Esophagus squamous epithelium (tissue), 5 donors: ENCODE measurements at places on chromosomes 5 and 9.

DNA sequence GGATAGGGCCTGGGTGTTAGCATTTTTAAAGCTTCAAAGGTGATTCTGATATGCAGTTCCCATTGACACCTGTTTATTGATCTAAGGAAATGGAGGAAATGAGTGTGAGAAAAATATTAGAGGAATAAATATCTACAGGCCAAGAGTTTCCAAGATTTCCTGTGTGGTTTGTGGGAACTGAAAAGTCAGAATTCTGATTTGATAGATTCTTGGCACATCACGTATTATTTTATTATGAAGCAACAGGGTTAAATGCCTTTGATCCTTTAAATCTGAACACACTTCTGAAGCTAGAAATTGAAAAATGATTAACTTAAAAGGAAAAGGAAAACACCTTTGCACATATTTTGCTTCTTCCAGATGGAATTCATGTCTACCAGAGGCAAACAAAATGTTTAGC, 113.7 kb downstream of the CD180 start:
- no peak for DNase-seq

GRCh38 chr5:105730982-105731381, 1939.8 kb downstream of the EFNA5 start:
- no peak for DNase-seq

- DNase-seq = no peak
These were observed 56.2 kb downstream of the CAMK4 start for GRCh38 chr5:111280282-111280951.

- no peak for DNase-seq
These were observed 281.5 kb downstream of the YTHDC2 start for GRCh38 chr5:113794981-113795380.

GRCh38 chr5:38433160-38433861, 123.1 kb downstream of the LIFR start:
- no peak for DNase-seq

DNA sequence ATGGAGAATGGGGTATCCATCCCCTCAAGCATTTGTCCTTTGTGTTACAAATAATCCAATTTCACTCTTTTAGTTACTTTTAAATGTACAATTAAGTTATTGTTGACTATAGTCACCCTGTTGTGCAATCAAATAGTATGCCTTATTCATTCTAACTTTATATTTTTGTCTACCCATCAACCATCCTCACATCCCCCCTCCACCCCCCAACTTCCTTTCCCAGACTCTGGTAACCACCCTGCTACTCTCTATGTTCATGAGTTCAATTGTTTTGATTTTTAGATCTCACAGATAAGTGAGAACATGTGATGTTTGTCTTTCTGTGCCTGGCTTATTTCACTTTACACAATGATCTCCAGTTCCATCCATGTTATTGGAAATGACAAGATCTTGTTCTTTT, 15.4 kb upstream of the RANBP17 start:
- DNase-seq = no peak

DNA sequence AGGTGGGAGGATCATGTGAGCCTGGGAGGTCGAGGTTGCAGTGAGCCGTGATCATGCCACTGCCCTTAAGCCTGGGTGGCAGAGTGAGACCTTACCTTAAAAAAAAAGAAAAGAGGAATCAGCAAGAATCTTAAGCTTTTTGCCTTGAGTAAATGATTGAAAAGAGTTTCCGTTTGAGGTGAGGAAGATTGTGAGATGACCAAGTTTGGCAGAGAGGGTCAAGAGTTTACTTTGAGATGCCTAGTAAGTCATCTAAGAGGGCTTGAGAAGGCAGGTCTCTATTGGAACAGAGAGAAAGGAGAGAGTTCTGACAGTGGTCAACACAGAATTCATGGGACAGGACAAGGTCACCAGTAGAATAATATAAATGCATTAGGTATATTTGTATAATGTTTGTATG, 572.1 kb downstream of the TLE4 start:
- no peak for DNase-seq

GRCh38 chr5:109359642-109360041, 50.1 kb downstream of the PJA2 start:
- no peak for DNase-seq

DNA sequence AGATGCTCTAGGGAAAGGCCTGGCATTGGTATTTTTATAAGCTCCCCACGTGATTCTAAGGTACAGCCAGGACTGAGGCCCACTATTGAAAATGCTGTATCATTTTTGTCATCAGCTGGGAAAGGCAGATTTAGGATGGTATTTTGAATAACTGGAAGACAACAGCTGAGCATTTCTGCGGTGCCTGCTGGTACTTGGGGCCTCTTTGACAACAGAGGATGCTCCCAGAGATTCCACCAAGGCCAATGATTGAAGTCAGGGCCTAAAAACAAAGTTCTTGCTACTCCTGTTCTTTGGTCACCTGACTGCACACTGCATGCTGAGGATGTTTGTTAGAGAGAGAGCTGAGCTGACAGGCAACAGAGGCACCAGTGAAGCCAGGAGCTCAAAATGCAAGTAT, 8.1 kb downstream of the FBLL1 start:
- no peak for DNase-seq

DNA sequence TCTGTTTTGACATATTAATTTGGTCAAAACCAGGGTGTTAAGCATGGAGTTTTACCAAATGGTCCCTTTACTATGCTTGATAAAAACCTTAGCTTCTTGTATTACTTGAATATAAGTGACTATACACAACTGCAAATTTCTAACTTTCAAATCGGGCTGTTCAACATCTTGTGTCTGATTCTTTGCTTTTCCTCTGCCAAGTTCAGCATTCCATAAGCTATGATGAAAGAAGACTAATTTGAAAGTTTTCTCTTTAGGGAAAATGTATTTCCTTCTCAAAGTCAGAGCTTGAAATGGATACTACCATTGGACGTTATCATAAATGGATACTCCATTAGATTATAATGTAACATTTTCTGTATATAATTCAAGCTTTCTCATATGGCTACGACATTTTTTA, 792.9 kb downstream of the EFNA5 start:
- DNase-seq = no peak

DNA sequence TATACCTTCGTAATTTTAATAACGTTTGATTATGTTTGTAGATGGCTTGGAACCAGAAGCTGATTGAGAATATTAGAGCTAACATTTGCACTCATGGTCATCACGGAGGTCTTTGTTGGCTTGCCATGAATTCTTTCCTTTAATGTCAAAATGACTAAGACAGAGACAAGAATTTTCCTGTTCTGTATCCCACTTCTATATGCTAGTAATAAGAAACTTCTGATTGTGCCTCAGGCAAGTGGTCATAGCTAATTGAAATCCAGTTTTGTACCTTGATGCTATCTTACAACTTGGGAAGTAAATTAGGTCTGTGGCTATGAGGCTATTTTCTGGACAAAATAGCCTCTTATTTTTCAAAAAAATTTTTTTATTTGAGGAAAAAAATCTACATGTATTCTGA, 167.6 kb downstream of the RANBP17 start:
- DNase-seq = no peak

- DNase-seq = no peak
These were observed 120.0 kb upstream of the CDKN2B start for GRCh38 chr9:22129133-22129532.

- no peak for DNase-seq
These were observed 531.1 kb downstream of the PDE4D start for GRCh38 chr5:59362438-59362837.

- no peak for DNase-seq
These were observed 151.3 kb upstream of the TMEM161B start for GRCh38 chr5:88419931-88420330.

DNA sequence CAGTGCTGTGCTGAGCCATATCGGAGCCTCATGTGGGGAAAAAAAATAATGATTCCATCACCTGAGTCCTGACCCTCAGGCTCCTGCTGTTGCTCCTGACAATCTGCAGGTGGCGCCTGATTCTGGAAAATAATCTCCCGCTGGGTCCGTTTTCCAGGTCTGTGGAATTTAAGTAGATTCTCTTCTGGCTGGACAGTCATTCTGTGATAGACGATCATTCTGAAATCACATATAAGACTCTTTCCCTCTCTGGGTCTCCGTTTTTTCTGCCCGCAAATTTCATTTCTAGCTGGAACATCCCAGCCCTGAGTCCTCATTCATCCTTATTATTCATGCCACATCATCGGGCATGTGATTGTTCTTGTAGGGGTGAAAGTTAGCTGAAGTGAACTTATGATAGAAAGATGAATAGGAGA, 22.1 kb upstream of the STXBP1 start:
- DNase-seq = no peak

- no peak for DNase-seq
These were observed 20.0 kb downstream of the ERAP2 start for GRCh38 chr5:96896276-96896675.

- no peak for DNase-seq
These were observed 8.6 kb downstream of the SCGB3A2 start for GRCh38 chr5:147887026-147887627.

GRCh38 chr5:172598251-172599203, 42.5 kb upstream of the NEURL1B start:
- no peak for DNase-seq
